ENCODE measurements at places on chromosomes 4 and X.

GRCh38 chrX:116413273-116413672, 23.1 kb upstream of the SLC6A14 start:
- DNase-seq: no peak

GRCh38 chr4:48863728-48864127, 32.8 kb downstream of the OCIAD1 start:
- DNase-seq: no peak

GRCh38 chr4:185998791-185999190, 70.2 kb upstream of the TLR3 start:
- no peak for DNase-seq

- no peak for DNase-seq
These were observed 317.1 kb upstream of the BMP3 start for GRCh38 chr4:80713409-80713808.

DNA sequence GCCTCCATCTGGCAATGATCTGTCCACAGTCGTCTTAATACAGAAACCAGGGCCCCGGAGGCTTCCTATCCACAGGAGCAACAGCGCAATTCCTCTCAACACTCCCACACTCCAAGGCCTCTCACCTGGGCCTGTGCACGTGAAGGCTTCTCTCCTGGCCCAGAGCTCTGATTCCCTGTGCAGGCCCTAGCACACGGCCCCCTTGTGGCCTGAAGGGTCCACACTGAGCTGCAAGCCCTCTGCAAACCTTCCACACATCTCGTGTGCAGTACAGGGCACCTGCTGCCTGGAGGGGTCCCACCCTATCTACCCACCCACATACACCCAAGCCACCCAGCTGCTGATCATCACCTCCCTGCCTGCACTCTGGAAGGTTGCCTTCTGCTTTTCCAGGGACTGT, 150.1 kb upstream of the NUDT10 start:
- peak; percentile 3 for DNase-seq

GRCh38 chr4:7399440-7400234, 35.1 kb downstream of the PSAPL1 start:
- DNase-seq: no peak

DNA sequence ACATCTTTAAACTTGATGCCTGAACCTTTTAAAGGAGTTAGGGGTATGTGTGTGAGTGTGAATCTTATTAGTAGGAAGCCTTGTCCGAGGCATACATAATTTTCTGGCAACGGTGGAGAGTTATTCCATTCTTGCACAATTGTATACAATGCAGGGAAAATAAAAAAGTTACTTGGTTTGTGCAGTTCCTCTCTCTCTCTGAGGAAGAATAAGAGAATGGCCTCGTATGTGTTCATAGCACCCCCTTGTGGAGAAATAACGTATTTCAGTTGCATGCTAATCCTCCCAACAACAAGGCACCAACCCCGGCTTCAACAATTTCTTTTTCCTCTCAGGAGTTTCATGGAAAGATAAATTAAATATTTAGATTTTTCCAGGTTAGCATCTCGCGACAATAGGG, 33.7 kb upstream of the FGF13 start:
- DNase-seq: no peak

DNA sequence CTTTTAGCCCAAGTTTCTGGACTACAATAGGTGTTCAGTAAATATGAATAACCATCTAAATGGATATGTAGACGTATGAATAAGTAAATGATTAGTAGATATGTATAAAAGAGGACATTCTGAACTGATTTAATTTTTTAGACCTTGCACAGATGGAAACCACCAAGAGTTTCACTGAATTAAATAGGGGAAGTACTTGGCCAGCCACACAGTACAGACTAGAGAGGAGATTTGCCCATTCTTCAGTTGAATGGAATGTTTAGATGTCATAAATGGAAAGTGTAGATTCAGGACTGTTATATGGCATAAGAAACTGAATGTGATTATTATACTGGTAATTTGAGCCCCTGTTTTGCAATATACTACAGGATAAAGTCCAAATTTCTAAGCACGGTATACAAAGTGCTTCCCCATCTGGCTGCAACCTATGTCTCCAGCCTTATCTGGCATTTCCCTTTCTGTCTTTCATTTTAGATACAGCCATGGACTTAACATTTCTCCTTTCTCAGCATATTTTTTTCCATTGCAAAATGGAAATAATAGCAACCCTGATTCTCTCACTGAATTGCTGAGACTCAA, 137.8 kb upstream of the HS3ST1 start:
- DNase-seq: no peak

GRCh38 chrX:69374569-69374968, 129.6 kb upstream of the NALF2 start:
- no peak for DNase-seq

GRCh38 chr4:16818005-16818404, 80.4 kb downstream of the LDB2 start:
- DNase-seq: no peak

GRCh38 chr4:20916106-20916505, 215.8 kb downstream of the PACRGL start:
- no peak for DNase-seq

- no peak for DNase-seq
These were observed 902.7 kb upstream of the EPHA5 start for GRCh38 chr4:66572949-66573348.

- DNase-seq: no peak
These were observed 25.6 kb downstream of the ATP10D start for GRCh38 chr4:47510506-47511143.

DNA sequence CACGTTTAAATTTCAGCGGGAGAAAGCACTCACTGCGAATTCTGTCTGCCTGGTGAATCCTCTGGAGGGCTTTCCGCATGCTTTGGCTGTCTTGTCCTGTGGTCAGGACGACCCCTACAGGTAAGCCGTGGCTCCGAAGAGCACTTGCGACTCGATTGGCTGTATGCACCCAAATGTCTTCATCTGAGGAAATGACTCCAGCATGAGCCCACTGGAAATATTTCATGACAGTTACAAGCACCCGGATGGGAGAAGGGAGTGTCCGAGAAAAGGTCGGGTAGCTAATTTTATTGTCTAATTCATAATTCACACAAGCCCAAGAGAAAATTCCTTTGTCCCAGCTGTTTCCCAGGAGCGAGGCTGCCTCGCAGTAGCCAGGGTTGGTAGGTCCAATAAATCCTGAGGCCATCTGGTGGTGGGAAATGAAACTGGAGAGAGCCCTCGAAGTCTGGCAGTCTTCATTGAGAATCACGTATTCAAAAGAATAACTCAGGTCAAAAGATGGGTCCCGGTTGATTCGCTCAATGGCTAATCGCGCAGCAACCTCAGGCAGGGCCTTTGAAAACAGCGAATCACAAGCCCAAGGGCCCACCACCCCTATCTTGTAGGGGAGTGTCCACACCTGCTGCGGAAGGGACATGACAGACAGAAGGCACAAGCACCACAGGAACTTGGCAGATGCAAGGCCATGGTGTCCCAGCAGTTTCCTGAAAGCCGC, 6.6 kb downstream of the GUCY2F start:
- peak; percentile 40 for DNase-seq

GRCh38 chr4:186628058-186628711, 72.8 kb upstream of the MTNR1A start:
- no peak for DNase-seq

DNA sequence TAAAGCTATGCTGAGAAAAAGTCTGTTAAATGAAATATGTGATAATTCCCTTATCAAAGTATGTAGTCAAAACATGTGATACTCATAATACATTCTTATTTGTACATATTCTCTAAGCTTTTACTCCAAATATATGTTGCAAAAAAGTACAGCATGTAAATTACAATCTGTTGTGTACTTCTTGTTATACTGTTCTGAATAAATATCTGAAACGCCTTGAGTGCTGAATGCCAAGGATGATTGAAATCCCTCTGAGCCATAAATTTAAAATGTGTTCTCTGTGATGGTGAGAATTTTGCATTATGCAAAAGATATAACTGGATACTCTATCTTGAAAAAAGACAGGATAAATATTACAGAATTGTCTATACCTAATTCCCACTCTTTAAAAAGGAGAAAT, 1128.0 kb downstream of the STPG2 start:
- DNase-seq: no peak

DNA sequence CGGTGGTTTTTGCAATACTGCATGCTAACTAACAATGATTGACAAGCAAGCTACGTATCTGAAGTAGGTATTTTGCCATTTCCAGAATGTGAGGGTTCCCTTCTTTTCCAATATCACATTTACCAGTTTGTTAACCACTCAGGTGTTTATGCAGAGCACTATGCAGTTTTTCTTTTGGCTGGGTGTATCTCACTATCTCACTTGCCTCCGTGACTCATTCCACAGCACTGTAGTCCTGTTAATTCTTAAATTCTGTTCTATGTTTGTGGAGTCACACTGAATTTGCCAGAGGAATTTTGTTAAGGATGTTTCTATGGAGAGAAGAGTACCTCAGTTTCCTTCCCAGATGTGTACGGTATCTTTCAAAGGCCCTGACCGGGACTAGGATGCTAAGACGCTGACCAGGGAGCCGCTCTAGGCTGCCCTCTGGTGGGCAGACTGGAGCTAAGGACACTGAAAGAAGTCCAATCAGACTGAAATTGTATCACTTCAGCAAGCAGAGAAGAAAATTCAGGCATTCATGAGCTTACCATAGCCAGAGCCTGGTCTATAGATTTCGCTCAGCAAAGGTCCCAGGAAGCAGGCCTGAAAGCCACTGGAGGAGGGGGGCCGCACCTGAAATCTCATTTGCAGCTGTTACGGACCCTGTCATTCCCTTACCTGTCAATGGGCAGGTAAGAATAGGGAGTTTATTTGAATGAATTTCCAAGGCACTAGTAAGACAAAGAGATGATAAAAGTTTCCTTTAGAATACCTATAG, 388.4 kb upstream of the SPOCK3 start:
- DNase-seq: peak; percentile 63

DNA sequence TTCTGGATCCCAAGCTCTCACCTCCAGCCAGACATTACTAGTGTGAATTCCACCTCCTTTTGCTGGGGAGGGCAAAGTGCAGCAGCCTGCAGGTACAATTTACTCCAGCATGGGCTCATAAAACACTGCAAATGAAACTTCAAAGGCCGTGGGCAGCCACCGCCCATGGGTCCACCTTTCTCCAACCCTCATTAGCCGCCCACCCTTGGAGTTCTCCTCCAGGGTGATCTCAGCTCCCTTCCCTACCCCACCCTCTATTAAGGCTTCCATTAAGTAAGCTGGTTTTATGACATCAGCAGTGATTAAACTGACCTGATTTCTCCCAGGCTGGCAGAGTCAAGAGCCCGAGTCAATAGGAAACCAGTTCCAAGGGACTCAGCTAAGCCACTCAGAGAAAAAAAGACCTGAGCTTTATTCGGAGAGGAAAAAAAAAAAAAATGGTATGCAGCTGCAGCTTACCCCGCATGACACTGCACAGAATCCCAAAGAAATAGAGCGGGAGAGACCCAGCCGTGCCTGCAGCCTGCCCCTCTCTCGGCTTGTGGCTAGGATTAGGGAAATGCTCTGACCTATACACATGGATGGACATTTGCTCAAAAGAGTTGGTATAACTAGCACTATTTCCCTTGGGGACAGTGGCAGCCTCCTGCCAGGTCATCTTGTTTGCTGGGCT, 319.6 kb downstream of the PTTG2 start:
- DNase-seq: peak; percentile 76

DNA sequence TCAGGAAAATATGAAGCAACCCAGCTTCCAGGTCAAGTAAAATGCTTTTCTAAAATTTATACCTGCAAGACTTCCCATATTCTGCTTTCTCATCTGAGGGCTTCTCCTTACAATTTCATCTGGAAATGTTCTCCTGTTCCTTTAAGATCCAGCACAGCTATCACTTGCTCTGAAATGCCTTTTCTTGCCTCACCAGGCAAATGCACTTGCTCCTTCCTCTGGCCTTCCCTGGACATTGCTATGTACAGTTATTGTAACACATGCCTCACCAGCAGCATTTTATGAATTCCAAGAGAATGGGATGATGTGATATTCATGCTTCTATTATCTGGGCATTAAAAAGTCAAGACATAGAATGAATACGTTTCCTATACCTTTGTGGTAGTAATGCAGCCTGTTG, 842.1 kb upstream of the INTU start:
- no peak for DNase-seq

- no peak for DNase-seq
These were observed 9.5 kb downstream of the CLCN4 start for GRCh38 chrX:10166248-10166716.

GRCh38 chr4:42747971-42748370, 91.1 kb upstream of the ATP8A1 start:
- DNase-seq: no peak
